Glomerular endothelial cell (primary cell): ENCODE measurements at places on chromosomes 12 and 14. TPM values are rescaled to one million over a fixed set of nuclear protein-coding genes. Genes with fewer than 3 reads are reported as not detected.

The PPFIA2 gene
- total RNA-seq = not detected in 2 replicates

The SMARCD1 gene
- total RNA-seq = 101 and 109 TPM in 2 replicates

The LRRC10 gene
- total RNA-seq = not detected in 2 replicates

The KRT83 gene
- not detected in 2 replicates for total RNA-seq

The SLC7A8 gene
- total RNA-seq = 0.29 TPM in 1 of 2 replicates, not detected in the other

The ACRBP gene
- total RNA-seq = 0.58 TPM in 1 of 2 replicates, not detected in the other

The TBC1D30 gene
- 13.8 and 24.7 TPM in 2 replicates for total RNA-seq

The MYL2 gene
- not detected in 2 replicates for total RNA-seq

The OTUB2 gene
- total RNA-seq = 5.7 and 8.2 TPM in 2 replicates

The DEGS2 gene
- not detected in 2 replicates for total RNA-seq

The IGF1 gene
- total RNA-seq = 0.06 and 0.39 TPM in 2 replicates

The EGLN3 gene
- total RNA-seq = 1.3 and 2.9 TPM in 2 replicates

The CPM gene
- 2.0 and 4.4 TPM in 2 replicates for total RNA-seq

The CCDC177 gene
- not detected in 2 replicates for total RNA-seq

The CFAP54 gene
- total RNA-seq = 7.5 and 11.7 TPM in 2 replicates

The TSPAN8 gene
- total RNA-seq = not detected in 2 replicates

The CCDC175 gene
- not detected in 2 replicates for total RNA-seq

The PMCH gene
- not detected in 2 replicates for total RNA-seq

The SH2B3 gene
- 170 and 231 TPM in 2 replicates for total RNA-seq

The CCDC88C gene
- 32.8 and 40.6 TPM in 2 replicates for total RNA-seq

The MYF5 gene
- not detected in 2 replicates for total RNA-seq

The STAC3 gene
- 0.18 and 0.58 TPM in 2 replicates for total RNA-seq

The PSMC1 gene
- 137 and 156 TPM in 2 replicates for total RNA-seq

The LHX5 gene
- not detected in 2 replicates for total RNA-seq

The KRT78 gene
- total RNA-seq = not detected in 2 replicates

The TUNAR gene
- not detected in 2 replicates for total RNA-seq

The IL22 gene
- total RNA-seq = not detected in 2 replicates
